NCI-H69 (cell line): ENCODE measurements at places on chromosomes 1 and 21.
A peak's percentile ranks its signal among the peaks of the same experiment; 100 is the strongest.

- no peak for DNase-seq
Observed at GRCh38 chr1:235885655-235886262, 19.1 kb upstream of the LYST start.

GRCh38 chr1:6794164-6794563, 8.9 kb downstream of the CAMTA1 start:
- peak; percentile 28 for DNase-seq

GRCh38 chr1:153228491-153228890, 11.1 kb downstream of the PRR9 start:
- DNase-seq = no peak

DNA sequence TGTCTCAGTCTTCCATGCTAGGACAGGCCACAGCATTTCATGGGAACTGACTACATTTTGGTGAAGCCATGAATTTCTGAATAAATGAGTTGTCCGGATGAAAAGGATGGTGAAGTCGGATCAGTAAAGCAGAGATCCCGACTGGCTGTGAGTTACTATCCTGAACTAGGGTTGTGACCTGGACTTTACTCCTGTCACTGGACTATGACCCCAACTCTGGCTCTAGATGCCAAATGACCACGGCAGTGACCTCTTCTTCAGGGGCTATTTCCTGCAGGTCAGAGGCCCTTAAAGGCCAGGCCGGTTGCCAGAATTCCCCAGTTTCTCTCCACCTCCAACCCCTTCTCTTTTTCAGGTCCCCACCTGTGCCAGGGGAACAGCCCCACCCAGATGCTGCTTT, 1.7 kb upstream of the NECTIN4 start:
- DNase-seq = no peak

GRCh38 chr1:8003438-8004112, 22.5 kb downstream of the ERRFI1 start:
- DNase-seq = no peak

DNA sequence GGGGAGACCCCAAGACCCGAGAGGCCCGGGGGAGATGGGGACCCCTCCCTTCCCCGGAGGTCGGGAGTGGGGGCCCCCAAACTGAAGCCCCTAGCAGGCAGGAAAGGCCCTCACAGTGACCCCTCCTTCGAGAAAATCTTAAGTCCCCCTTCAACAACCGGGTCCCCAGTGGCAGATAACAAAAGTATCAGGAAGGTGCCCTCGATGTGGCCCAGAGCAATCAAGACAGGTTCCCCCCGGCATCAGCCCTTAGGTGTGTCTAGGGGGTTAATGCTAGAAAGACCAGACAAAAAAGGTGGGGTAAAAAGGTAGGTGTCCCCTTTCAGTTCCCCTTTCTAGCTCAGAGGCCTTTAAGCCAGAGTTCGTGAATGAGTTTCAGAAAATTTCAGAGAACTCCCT, 282 bp upstream of the ECE1 start:
- DNase-seq = no peak

DNA sequence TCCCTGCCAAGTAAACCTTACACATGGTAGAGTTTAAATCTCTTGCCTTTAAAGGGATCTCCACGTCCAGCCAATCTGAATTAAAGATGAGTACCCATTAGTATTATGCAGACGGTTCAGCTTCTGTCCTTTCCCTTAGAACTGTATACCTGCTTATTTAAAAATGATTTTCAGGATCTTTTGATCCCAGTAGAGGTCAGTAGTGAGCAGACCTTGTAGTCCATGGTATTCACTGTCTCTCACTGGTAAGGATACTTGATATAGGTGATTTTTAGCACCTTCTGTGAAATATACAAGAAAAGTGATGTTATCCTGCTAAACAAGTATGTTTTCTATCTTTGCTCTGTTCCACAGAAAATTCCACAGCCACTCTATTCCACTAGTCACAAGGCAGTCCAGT, 1211.6 kb upstream of the ADGRL4 start:
- DNase-seq = peak; percentile 1

GRCh38 chr1:14090531-14090930, 390.5 kb downstream of the PRDM2 start:
- no peak for DNase-seq

DNA sequence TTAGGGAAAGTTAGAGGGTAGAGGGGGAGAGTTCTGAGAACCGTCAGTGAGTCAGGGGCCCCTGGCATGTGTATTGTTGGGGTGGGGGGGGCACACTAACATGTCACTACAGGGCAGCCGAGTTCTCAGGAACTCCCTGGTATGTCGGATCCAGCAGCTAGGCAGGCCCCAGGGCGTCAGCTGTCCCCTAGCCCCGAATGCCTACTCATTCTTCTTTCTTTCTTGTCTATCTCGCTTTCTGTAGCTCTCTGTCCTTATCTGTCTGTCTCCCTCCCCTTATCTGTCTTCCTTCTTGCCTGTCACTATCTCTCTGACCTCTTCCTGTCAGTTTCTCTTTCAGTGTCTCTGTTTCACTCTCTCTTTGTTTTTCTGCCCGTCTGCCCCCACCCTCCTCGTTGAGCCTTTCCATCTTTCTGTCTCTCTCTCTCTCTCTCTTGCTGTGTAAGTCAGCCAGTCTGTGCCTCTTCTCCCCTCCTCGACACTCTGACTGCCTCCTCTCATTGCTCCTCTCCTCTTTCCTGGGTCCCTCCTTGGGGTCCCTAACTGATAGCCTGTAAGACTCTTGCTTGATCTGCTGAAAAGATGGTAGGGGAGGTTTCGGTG, 2.4 kb downstream of the NTRK1 start:
- DNase-seq = no peak

DNA sequence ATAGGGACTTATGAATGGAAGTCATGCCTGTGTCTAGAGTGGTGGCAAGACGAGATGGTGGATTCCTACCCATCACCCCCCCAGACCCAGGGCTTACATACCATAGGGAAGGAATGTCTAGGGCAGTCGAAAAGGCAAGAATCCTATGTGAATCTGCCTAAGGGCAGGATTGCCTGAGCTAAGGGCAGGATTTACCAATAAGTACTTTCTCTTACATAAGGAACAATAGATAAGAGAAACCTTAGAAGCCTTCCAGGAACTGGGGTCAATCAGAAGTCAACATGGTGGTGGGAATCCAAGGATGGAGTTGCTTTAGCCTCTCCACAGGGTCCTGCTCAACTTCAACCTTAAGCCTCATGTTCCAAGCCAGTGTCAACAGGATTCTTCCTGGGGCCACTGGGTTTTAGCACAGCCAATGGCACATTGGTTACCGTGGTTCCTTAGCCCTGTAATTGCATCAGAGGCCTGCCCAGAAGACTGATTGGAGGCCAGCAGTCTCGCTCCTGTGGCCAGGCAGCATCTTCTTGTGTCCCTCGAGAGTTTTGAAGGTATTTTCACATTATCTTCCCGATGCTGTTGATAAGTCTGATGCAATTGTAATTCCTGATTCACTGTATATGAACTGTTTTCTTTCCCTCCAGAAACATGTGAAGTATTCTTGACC, 20.7 kb downstream of the BACE2 start:
- no peak for DNase-seq
